ENCODE measurements at places on chromosomes 7 and 10.

DNA sequence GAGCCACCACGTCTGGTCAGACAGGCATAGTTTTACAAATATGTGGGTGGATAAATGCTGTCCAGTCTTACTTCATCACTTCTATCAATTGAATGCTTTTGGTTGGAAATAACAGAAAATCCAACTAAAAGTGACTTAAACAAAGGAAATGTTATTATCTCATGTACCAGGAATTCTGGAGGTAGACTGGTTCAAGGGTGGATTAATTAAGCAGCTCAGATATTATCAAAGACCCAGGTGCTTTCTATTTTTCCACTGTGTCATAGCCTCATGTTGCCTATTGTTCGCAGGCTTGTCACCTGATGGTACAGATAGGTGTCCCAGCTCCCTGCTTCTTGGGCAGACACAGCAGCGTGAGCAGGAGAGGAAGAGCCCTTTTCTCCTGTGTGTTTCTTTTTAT is 156.1 kb upstream of the CTBP2 start:
- DNase-seq: no peak

GRCh38 chr10:105328503-105329133 is 687.5 kb downstream of the SORCS3 start:
- DNase-seq: no peak

DNA sequence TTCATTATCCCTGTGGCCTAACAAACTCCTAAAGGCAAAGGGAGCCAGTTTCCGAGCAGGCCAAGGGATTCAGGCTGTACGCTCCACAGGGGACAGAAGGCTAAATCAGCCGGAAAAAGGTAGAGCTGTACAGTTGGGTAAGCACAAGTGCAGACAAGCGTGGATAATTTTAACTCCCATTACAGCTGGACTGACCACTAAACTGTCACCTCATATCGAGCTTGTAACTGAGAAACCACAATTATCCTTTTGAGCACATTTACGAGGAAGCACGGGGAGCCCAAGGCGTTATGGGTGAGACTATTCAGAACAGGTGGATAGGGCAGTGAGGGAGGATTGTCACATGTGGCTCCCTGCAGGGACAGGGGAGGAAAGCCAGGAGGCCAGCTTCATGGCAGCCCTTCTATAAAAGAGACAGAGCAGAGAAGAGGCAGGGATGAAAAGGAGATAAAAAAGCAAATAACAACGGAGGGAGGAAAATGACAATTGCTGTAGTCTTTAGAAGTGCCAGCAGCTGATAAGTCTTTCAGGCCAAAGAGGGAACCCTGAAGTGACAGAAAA is 288.0 kb downstream of the FGFR2 start:
- DNase-seq: no peak

DNA sequence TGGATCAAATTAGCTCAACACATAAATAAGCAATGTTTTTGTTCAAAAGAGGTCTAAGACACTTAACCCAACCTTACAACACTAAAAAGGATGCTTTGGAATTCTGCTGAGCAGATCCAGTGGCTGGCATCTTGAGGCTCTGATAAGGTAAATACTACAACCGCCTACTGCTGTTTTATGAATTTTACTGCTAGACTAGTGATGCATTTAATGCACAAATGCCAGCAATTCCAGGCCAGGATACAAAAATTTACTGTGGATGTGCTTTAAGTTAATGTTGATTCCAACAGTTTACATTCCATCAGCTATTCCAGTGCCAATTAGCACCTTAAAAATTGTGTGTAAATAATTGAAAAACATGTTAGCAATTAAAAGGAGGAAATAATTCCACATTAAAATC is 261.3 kb downstream of the PARD3 start:
- no peak for DNase-seq

DNA sequence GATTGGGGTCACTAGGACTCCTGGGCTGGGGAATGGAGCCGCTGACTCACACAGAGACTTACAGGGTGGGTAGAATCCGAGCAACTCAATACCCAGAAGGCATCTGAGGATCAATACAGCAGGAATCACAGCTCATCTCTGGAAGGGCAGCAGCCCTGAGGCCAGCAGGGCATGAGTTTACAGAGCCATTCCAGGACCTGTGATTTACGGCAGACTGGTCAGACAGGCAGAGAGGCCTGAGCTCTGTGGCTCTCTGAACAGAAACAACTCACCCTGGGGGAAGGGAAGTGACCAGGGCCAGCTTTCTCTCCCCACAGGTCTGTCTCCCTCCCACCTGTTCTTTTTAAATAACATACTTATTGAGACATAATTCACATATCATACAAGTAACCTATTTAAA is 88.2 kb upstream of the CXCL12 start:
- DNase-seq: no peak

DNA sequence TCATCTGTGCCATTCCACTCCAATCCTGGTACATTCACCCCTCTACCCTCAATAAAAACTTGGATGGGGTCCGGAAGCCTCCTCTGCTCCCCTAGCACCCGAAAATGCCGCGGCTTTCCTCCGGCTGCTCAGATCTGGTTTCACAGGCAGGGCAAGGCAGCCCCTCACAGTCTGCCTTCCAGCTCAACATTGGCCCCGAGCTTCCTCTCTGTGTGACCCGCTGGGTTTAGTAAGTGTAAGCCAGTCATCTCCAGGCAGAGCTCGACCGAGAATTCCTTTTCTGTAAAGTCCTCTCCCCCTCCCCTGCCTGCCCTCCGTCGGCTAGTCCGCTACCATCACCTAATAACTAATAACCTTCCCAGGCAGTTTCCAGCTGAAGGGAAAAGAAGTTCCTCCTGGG is 3.4 kb downstream of the INHBA start:
- DNase-seq: no peak

Measured in stimulated activated CD4-positive, alpha-beta T cell treated with anti-CD3 and anti-CD28 coated beads, Interleukin-12 subunit alpha, Interleukin-12 subunit beta, amount 100 ng/mL, for 24 hours (primary cell).